NCI-H524 (cell line): ENCODE measurements at places on chromosomes 16 and 17.

- DNase-seq = no peak
Measured at GRCh38 chr16:23158114-23158513, 8.9 kb upstream of the USP31 start.

DNA sequence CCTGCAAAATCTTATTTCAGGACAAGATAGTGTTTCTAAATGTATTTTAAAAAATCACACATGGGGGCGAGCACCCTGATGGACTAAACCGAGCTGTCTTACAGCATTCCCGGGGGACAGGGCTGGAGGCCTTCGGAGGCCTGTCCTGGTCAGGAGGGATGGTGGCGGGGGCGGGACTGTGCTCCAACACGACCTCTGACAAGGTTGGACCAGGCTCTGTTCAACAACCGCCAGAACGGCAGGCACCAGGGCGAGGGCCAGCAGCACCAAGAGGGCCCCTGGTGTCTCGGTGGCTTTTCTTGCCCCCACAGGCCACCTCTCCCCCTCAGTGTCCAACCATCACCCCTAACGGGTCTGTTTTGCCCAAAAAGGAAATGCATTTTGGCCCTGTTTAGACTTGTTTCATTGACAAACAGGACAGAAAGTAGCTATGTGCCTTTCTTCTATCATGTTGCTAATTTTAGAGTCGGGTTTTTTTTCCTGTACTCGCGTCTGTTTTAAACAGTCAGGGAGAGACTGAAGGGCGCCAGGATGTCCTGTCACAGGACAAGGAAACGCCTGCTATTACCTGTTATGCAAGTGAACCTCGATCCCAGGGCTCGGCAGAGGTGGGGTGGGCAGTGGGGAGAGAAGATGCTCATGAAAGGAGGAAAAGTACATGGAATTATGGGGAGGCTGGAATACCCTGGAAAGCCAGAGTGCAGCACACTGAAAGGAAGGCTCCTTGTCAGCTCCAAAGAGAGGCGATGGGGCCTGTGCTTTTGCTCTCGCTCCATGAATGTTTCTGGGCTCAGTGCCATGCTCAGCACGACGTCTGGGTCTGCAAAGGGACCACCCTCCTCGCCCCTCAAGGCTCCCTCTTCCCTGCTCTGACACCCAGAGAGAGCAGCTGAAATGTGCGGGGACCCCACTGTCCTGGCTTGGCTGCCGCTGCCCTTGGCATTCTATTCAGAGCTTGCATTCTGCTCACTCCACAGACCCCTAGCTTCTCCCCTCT, 11.9 kb downstream of the TMEM204 start:
- DNase-seq = no peak

GRCh38 chr17:82687871-82688270, 10.6 kb downstream of the RAB40B start:
- no peak for DNase-seq

DNA sequence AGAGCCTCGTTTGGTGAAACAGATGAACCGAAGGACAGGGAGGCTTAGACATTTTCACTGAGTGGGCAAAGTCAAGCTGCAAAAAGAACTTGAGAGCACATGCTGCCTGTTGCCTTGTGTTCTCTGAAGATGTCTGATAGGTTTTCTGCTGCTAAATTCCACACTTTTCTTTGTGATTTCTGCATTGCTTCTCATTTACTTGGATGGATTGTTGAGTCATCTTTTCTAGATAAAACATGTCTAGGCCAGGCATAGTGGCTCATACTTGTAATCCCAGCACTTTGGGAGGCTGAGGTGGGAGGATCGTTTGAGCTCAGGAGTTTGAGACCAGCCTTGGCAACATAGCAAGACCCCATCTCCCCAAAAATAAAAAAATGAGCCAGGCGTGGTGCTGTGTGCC, 80.4 kb upstream of the CLEC18A start:
- DNase-seq = no peak

- no peak for DNase-seq
Measured at GRCh38 chr16:28191364-28191960, 20.3 kb downstream of the XPO6 start.

GRCh38 chr17:49435671-49436029, 21.0 kb upstream of the PHB1 start:
- no peak for DNase-seq

DNA sequence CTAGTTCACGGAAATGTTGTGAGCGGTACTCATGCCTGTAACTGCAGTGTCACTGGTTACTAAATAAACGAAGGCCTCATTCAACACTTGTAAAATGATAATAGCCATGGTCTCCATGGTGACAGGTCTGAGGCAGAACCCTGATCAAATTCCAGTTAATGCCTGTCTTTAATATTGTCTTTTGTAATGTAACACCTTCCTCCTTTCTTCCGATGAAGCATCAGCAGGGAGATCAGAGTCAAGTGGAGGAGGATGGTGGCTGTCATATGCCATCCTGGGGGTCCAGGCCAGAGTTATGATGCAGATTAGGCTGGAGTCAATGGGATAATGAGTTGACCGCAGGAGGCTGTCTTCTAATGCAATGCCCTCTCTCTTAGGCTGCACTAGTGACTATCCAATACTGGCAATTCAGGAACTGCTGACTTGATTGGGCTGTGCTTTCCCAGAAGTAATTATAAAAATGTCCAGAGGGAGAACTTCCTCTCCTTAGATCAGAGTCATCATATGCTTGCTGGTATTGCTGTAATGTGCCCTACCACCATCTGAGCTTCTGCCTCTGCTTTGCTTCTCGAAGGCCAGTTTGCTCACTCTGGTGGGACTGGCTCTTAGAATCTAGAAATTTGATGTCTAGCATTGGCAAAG, 419.1 kb downstream of the CA10 start:
- peak; percentile 98 for DNase-seq

- DNase-seq = no peak
Measured at GRCh38 chr17:82367724-82368524, 3.6 kb upstream of the UTS2R start.

DNA sequence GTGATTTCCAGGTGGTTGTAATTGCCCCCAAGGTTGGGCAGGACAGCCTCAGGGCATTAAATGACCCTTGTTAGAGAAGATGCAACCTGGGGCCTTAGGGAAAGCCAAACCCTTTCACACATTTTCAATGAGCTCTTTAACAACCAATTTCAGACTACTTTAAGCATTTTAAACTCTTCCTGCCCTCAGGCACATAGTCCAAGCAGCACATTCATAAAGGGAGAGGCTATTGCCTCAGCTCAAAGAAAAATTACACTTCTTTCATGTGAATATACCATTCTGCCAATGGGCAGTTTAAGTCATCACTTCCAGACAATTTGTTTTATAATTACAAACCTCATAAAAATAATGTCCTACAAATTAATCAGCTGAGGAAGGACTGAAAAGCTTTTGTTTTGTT, 544.5 kb downstream of the NPIPA7 start:
- DNase-seq = no peak

DNA sequence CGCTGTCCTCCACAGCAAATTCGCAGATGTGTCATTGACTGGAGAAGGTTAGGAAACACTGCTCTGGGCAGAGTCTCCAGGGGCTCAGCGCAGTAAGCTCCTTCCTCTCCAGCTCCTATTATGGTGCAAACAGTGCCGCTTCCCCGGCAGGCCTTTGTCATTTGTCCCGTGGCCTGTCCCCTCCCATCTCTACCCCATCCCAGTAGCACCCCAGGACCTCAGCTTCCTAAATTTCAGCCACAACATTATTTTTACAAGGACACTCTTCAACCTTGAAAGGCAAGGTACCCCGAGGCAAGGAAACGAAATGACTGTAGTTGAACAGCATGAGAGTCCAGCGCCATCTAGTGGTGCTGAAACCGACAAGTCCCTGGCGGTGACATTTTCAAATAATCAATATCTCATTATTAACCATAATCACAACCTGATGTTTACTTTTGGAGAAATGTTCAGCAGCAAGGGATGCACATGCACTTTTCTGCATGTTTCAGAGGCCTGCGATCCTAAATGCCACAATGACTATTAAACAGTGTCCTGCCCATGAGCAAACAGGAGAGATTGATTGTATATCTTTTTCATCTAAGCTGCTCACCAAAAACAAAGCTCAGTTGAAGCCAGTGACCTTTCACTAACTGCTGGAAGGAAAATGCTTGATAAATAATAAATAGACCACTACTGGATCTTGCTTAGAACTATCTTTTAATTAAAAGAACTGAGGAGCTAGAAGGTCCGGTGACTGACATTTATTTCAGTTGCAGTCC, 16.5 kb downstream of the MRPS23 start:
- DNase-seq = peak; percentile 83

DNA sequence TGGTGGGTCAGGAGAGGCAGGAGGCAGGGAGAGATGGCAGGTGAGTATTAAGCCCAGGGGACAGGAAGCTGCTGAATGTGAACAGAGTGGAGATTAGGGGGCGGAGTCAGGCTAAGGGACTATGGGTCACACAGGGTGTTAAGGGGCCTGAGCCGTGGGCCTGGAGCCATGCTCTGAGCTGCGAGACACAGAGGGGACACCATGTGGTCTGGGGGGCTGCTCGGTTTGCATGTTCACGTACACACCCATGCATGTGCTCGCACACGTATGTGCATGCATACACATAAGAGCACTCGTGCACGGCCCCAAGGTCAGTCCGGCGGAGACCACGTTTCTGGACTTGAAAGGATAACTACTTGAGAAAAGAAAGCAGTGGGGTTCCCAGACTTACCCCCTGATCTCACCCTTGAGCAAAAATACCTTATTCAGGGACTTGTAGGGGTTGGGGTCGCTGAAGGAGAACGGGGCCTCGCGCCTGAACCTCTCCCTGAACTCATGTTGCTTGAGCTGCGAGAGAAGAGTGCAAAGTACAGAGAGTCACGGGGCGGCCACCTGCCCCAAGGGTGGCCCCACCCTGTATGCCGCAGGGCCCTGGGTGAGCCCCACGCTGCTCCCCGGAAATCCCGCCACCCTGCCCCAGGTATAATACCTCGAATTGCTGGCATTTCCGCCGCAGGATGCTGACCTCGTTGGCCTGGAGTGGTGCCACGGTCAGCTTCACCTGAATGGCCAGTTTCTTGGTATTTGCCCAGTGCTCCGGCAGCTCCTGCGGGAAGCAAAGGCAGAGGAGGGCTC, 50.8 kb downstream of the DNAH17 start:
- DNase-seq = peak; percentile 43

DNA sequence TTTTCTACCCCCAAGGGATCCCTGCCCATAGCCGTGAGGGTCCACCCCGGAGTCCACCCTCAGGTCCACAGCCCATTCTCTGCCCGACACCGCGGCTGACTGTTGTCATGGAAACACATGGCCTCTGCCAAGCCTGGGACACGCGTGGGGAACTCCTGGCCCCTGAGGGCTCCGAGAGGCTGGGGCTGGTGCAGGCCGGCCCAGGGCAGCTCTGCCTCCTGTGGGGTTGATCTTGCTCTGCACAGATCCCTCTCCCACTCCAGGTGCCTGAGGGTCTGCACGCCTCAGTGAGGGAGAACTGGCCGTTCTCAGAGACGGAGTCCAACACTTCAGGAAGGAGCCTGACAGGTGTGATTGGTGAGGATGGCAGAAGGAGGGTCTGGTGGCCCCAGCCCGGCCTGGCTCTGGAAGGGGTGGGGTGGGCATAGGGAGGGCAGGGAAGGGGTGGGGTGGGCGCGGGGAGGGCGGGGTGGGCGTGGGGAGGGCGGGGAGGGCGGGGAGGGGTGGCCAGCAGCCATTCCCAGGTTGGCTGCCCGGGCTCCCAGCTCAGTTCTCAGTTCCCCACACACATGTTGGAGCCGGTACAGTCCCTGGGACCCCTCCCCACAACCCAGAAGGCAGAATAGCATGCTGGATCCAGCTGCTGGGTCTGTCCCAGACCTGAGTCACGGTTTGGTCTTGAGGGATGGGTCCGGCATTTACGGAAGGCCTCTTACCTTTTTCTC, 6.4 kb downstream of the MRPL28 start:
- DNase-seq = no peak

- peak; percentile 29 for DNase-seq
Measured at GRCh38 chr16:80028581-80029380, 428.2 kb upstream of the MAF start.

- DNase-seq = peak; percentile 18
Measured at GRCh38 chr17:61000911-61001310, 323.3 kb downstream of the BCAS3 start.
